NCI-H82 (cell line): ENCODE measurements at places on chromosomes 13 and 19.

DNA sequence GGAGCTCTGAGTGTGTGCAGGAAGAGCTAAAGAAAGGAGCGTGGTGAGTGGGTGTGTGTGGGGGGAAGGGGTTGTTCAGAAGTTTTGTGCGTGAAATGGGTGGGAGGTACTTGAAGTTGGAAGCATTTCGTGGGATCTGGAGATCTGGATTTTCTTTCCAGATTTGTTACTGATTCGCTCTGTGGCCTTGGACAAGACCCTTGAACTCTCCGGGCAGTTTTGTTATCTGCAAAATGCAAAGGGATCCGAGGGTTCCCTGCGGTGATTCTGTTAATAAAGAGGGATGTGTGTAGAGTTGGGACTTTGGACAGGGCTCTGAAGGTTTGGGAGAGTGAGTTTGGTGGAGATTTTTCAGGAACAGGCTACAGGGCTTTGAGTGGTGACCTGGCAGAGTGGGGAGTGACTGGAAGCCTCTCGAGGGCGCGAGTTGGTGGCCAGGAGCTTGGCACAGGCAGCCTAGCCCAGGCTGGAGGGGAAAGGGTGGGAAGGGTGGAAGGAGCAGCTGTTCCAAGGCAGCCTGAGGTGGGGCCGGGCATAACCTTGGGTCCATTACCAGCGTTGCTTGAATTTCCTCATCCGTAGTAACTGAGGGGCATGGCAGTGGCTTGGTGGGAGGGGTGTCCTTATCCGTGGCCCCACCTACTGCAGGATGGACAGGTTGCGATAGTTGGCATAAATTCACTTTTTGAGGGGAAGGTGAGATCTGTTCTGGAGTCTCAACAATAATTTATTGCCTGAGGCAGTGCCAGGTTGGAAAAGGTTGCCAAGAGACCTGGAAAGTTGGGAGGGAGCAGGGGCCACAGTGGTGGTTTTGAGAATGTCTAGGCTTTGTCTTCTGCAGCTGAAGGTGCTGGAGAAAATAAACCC, 2.1 kb downstream of the ACTN4 start:
- DNase-seq, result peak; percentile 45

- DNase-seq, result no peak
These were observed 17.3 kb downstream of the C19orf81 start for GRCh38 chr19:50666346-50667176.

- DNase-seq, result no peak
These were observed 24.5 kb upstream of the CYP2A7 start for GRCh38 chr19:40906512-40906911.

GRCh38 chr13:112812306-112813055, 122.6 kb downstream of the ATP11A start:
- no peak for DNase-seq

DNA sequence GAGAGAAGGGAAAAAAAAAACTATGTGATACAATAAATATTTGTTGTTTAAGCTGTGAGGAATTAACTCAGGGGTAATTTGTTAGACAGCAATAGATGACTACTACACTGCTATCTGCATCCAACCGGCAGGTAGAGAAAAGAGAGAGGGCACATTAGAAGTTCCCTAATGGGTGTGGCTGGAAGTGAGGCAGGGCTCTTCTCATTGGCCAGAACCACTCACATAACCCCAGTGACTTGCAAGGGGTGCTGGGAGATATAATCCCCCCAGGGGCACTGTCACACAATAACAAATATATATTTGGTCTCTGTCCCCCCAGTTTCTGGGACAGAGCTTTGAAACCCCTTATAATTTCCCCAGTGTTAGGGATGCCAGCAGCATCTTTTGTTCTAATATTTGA, 24.3 kb downstream of the FGF21 start:
- DNase-seq, result peak; percentile 35

- DNase-seq, result peak; percentile 30
These were observed 56.1 kb upstream of the F7 start for GRCh38 chr13:113049521-113049941.

DNA sequence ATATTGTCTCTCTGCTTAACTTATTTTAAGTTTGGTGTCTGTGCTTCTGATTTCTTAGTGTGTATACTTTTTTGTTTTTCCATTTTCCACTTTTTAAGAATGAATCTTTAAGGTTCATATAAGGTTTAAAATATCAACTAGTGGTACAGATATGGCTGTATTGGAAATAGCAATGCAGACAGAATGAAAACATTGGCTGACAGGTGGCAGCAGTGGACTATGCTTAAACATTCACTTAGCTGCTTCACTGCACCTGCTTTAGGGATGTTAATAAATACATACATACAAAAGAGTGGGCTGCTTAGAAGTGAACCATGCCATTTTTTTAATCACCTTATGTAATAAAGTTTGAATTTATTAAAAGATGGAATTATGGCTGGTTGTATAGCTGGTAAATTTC, 27.3 kb downstream of the TM9SF2 start:
- DNase-seq, result peak; percentile 73
